Spinal cord (tissue), 10 donors: ENCODE measurements at places on chromosomes 1 and 21. TPM values are rescaled to one million over a fixed set of nuclear protein-coding genes. Genes with fewer than 3 reads are reported as not detected.
A peak's percentile ranks its signal among the peaks of the same experiment; 100 is the strongest.

DNA sequence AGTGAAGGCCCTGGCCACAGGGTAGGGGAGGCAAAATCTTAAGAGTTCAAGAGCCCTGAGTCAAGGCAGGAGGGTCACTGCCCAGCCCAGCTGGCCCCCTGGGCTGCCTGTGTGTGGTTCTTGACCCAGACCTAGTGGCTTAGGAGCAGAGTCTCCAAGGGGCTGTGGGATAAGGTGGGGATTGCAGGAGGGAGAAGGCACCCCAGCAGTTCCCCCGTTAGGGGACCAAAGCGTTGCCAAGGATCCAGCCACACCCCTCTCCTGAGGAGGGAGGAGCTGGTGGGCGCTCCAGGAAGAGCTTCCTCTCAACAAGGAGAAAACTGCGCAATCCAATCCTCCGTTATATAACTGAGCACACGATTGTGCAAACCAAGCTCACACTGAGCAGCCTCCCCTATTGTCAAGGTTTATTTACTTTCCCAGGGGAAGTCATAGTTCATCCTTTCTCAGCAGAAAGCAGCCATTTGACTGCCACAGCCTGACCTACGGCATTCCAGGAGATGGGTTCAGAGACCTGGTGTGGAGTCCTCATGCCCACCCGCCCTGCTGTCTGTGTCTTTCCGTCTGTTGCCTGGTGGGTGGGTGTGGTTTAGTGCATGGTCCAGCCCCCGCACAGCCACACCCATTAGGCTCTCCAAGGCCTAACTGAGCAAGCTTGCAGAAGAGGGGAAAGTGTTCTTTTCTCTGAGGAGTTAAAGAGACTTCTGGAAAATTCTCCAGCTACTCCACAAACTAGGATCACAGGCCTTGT lies 3.5 kb downstream of the EPHX1 start:
- peak; percentile 62 for DNase-seq
- H3K27ac ChIP-seq, result peak overlapping the region; percentile 69
- H3K27me3 ChIP-seq, result no peaks in the 10 kb centered on the region
- H3K4me1 ChIP-seq, result peaks cover 73% of the 10 kb centered on the region

DNA sequence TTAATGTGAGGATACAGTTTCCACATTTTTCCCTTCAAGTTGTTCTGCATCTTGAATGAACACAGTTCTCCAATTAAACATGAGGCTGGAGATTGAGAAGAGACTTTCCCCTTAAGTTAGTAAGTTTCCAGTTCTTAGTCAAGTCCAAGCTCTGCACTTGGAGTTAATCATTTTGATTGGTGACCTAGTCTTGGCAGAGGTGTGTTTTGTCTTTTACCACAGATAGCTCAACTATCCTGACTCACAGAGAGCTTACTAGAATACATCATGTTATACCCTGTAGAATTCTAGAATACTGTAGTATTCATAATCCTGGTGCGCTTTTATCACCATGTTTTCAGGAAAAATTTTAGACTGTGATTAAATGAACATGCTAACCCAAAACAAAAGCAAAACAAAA lies 129.2 kb downstream of the CYYR1 start:
- no peaks in the 10 kb centered on the region for H3K4me1 ChIP-seq
- no peaks in the 10 kb centered on the region for H3K36me3 ChIP-seq
- H3K4me3 ChIP-seq, result no peak overlapping the region
- H3K27ac ChIP-seq, result no peak overlapping the region
- DNase-seq, result no peak

GRCh38 chr1:40844887-40845878 lies 17.0 kb downstream of the CITED4 start:
- H3K4me3 ChIP-seq, result no peak overlapping the region
- H3K27ac ChIP-seq, result no peak overlapping the region
- H3K4me1 ChIP-seq, result peaks cover 12% of the 10 kb centered on the region
- DNase-seq, result no peak

GRCh38 chr1:207321790-207322645 lies 540 bp downstream of the CD55 start:
- peak overlapping the region; percentile 58 for H3K27ac ChIP-seq
- peak; percentile 0 for DNase-seq
- H3K36me3 ChIP-seq, result no peaks in the 10 kb centered on the region
- H3K27me3 ChIP-seq, result no peaks in the 10 kb centered on the region
- peak overlapping the region; percentile 73 for H3K4me3 ChIP-seq
- H3K4me1 ChIP-seq, result peaks cover 14% of the 10 kb centered on the region

DNA sequence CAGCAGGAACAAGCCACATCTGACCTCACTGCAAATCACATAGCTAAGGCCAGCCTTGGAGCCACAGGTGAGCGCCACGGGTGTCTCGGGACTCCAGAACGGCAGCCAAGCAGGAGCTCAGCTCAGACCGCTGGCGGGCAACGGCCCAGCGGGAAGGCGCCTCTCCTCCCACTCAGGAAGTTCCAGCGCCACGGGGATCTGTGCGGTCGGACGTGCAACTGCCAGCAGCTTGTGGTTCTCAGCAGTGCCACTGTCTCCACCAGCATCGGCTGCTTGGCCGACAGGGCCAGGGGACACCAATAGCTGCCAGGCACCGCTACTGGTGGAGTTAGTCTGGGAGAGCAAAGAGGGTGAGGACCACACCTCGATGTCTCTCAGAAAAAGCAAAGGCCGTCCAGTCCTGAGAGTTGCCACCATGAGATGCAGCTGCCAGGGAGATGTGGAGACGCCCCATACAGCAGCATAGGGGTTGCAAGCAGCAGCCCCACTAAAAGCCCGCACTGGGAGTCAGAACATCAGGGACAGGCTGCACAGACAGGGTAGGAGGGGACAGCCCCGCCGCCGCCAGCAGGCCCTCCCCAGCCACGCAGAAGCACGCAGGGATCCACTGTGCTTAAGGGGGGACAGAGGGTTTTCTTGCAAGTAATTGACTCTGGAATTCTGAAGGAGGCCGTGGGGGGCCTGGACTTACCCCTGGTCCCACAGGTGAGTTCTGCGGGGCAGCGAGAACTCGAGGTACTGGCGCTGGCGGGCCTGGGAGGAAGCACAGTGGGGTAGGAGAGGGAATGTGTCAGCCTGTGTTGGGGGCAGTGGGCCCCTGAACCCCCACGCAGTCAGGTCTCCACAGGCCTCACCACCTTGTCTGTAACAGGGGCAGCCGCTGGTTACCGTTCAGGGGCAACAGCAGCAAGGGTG lies 83.5 kb downstream of the NPHP4 start:
- H3K4me3 ChIP-seq, result no peak overlapping the region
- DNase-seq, result no peak
- H3K36me3 ChIP-seq, result peaks cover 71% of the 10 kb centered on the region
- H3K27me3 ChIP-seq, result no peaks in the 10 kb centered on the region

OR2L8 gene
- 1.2 TPM for total RNA-seq

HCRTR1 gene
- total RNA-seq, result 0.94 TPM

TGFB2 gene
- 38.6 TPM for total RNA-seq

BEND5 gene
- total RNA-seq, result 41.6 TPM

SAMSN1 gene
- 22.4 TPM for total RNA-seq

ILDR2 gene
- 18.8 TPM for total RNA-seq

FMO5 gene
- total RNA-seq, result 3.1 TPM
